DMS53 (cell line): ENCODE measurements at places on chromosomes 5 and 9.

DNA sequence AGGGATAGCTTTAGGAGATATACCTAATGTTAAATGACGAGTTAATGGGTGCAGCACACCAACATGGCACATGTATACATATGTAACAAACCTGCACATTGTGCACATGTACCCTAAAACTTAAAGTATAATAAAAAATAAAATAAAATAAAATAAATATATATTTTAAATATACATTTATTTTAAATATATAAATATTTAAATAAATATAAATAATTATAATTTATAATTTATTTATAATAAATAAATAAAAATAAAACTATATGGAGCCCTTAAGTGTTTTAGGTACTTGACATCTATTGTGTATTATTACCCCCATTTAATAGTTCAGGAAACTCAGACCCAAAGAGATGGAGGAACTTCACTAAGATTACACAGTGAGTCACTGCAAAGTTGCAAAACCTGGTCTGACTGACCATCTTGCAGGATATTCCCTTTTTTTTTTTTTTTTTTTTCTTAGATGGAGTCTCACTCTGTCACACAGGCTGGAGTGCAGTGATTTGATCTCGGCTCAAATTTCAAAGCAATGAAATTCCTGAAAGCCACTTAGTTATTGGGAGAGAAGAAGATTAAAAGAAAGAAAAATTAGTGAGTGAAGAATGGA, 5.8 kb upstream of the C5orf52 start:
- DNase-seq = peak; percentile 68

DNA sequence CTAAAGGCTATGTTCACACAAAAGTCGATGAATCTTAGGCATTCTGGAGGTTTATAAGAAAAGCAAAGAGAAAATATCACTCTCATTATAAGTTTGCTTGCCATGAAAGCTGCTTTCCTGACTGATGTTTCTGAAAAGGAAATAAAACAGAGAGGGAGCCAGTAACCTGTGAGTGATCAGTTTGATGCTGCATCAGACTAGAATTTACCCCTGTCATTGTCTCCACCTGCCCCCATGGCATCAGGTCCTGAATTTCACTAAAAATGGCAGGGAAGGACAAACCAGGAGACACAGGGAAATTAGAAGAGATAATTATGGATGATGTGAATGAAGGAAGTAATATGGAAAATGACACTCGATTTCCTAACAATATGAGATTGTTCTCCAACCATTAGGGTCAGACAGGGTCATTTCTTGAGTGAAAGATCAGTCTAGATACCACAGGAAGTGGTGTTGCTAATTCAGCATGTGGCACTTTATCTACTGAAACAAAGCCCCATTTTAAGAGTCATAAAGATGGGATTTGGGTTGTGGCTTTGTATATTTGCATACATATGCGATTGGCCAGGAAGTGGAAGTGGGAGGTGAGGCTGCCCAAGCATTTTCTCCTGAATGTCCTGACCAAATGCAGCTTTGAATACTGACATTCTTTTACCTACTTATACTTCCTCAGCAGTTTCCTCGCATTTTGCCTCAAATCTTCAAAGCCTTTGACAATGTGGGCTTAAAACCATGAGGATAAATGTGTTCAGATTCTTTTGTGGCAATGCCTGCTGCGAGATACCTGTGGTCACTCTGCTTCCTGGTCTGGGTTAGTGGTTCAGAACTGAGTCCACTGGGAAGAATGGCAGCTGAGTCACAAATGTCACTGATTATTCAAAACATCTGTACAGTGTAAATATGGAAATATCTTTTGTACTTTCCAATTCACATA, 29.7 kb downstream of the MEGF10 start:
- peak; percentile 16 for DNase-seq

GRCh38 chr9:130408669-130409068, 36.1 kb upstream of the ASS1 start:
- no peak for DNase-seq

GRCh38 chr5:66246608-66247007, 102.5 kb downstream of the SREK1 start:
- no peak for DNase-seq
